ENCODE measurements at places on chromosomes 13 and 19. TPM values are rescaled to one million over a fixed set of nuclear protein-coding genes. Genes with fewer than 3 reads are reported as not detected.

- no peak for DNase-seq
These were observed 3.8 kb downstream of the RAX2 start for GRCh38 chr19:3768015-3768747.

DNA sequence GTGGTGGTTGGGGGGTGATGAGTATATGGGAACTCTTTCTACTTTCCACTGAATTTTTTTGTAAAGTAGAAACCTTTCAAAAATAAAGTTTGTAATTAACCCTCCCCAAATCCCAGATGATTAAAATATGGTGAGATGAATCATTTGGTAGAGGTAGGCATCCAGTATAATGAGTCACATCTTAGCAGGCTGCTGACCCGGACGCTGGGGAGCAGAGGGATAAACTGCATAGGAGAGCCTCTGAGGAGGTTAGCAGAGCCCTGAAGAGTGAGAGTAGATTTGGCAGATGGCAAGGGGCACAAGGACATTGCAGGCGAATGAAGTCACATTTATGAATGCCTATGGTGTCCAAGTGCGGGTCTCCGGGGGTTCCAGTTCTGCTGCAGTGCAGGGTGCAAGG, 293.8 kb downstream of the FGF9 start:
- no peak for DNase-seq

GRCh38 chr13:32426990-32427851, 709 bp downstream of the N4BP2L1 start:
- DNase-seq = no peak

DNA sequence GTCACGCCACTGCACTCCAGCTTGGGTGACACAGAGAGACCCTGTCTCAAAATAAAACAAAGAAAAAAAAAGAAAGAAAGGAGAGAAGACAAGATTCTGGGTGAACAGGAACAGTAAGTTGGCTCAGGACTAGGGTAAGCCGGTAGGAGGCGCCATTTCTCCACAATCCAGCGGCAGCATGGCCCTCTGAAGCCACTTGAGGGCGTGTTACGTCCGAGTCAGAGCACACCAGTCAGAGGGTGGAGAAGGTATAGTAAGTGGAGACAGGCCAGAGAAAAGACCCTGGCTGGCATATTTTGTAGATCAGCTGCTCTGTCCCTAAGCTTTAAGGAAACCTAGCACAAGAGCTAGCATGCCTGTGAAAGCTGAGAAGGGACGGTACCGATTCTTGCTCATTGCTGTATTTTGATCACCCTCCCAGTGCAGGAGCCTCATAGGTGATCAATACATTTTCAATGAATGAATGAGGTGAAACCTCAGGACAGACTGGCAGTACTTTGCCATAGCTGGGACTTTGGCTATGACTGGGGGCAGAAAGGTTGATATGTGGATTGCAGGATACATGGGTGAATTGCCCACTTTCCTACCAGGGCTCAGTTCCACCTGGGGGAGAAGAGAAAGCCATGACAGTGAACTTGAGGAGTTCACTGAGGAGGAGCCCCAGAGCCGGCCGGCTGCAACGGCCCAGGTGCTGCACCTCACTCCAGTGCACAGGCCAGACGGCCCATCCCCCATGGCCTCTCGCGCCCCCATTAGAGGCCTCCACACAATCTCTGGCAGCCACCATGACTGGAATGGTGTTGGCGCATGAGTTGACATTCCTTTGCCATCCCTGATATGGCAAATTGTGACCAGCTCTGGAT, 23.5 kb downstream of the POU2F2 start:
- no peak for DNase-seq

DNA sequence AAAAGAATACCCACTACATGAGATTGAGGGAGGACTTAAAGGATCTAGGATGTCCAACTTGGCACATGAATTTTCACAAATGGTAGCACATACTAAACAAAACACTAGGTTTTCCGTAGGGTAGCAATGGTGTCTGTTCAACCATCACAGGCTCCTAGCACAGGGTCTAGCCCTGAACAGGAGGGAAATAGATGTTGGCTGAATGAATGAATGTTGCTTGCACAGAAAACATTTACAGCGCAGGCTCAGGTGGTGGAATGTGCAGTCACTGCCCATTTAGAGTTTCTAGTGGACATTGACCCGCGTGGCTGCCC, 1.9 kb upstream of the MYCBP2 start:
- no peak for DNase-seq

GRCh38 chr19:17385878-17386611, 8.0 kb downstream of the CCDC194 start:
- no peak for DNase-seq

DNA sequence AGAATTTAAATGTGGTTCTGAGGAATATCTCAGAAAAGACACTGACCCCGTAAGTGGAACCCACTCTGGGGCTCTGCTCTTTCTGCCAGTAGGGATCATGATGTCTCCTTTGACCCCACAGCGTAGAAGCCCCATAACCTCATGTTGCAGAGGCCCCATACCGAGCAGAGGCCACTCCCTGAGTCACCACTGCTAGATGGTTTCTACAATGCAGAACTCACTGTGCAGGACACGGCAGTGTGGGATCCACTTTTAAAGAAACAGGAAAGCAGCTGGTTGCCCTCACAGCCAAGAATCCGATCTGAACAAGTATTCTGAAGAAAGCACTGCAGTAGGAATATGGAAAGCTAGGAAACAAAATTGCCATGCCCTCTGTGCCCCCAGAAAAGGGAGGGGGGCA, 4.2 kb downstream of the SLC7A1 start:
- DNase-seq = no peak

DNA sequence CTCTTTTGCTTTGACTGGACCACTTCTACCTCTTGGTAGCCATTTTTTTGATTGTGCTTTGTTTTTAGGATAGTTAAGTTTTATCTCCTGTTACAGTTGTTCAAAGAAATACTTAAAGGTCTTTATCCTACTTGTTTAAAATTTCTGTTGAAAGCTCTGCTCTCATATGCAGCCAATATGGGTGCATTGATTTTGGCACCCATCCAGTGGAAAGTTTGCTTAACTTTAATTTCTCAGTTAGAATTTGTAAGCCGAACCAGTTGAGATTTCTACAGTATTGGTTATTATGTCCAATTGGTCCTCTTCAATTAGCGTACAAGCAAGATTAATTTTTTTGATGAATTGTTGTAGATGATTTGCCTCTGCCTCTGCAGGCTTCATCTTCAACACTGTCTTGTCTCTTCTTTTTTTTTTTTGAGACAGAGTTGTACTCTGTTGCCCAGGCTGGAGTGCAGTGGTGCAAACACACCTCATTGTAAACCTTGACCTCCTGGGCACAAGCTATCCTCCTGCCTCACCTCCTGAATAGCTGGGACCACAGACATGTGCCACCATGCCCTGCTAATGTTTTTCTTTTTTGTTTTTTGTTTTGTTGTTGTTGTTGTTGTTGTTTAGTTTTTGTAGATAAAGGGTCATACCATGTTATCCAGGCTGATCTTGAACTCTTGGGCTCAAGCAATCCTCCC, 65.3 kb downstream of the MAB21L1 start:
- DNase-seq = no peak

DNA sequence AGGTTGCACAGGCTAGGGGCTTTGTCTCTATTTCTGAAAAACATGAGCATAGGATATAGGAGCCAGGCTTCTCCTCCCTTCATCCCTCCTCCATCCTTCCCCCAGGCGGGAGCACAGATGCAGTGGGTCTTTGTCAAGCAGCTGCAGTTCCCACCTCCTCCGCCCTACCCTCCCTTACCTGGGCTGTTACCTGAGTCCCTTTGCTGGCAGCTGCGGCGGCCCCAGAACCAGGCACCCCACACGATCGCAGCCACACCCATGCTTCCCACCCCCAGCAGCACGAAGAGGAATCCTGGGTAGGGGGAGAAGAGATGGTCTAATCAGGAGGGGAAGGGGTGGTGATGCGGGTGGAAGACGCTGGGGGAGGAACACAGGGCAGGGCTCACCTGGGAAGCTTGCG, 7.8 kb downstream of the TMIGD2 start:
- no peak for DNase-seq

DNA sequence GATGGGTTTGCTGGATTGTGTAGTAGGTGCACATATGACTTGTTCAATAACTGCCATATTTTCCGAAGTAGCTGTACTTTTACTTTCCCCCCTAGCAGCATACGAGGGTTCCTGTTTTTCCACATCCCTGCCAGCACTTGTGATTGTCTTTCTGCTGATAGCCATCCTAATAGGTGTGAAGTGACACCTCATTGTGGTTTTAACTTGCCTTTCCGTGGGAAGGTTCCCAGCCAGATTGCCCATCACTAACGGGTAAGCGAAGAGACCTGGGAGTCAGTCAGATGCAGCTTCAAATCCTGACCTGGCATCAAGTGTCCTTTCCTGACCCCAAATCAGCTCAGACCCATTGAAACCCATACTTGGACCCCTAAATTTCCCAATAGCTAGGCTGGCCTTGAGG, 4.5 kb downstream of the CLPTM1 start:
- no peak for DNase-seq

GRCh38 chr19:1747285-1748114, 5.8 kb upstream of the ONECUT3 start:
- DNase-seq = peak; percentile 19

- no peak for DNase-seq
These were observed 2.5 kb upstream of the GARIN5A start for GRCh38 chr19:50478901-50479715.

DNA sequence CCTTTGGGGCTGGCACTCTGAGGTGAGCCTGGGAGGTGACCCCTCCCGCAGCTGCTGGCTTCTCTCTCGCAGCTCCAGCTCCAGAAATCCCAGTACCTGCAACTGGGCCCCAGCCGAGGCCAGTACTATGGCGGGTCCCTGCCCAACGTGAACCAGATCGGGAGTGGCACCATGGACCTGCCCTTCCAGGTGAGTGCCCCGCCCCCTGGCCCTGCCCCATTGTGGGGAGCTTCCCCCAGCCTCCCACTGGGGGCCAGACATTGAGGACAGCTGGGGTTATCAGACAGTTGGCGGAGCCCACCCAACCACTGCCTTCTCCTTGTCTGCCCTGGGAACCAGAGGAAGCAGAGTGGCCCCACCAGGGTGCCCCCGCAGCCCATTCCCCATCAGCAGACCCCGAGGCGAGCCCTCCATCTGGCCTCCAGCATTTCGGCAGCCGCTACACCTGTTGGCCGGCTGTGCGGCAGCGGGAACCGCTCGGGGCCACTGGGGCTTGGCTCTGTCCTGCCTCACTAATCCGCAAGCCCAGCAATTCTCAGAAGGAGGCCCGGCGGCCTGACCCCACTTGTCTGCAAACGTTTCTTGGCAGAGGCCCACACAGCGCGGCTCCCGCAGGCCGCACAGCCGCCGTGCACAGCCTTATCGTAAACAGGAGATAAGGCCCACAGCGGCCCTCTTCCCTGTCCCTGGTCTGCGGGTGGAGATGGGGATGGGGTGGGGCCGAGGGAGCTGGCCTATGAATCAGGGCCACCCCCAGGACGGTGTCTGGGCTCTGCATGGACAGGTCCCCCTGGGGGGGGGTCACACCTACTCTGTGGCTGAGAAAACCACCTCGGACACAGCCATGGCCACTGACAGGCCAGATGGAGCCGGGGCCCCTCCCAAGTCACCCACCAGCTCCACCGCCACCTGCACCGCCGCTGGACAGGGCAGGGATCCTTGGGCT, 48.0 kb downstream of the COMP start:
- DNase-seq = no peak

DNA sequence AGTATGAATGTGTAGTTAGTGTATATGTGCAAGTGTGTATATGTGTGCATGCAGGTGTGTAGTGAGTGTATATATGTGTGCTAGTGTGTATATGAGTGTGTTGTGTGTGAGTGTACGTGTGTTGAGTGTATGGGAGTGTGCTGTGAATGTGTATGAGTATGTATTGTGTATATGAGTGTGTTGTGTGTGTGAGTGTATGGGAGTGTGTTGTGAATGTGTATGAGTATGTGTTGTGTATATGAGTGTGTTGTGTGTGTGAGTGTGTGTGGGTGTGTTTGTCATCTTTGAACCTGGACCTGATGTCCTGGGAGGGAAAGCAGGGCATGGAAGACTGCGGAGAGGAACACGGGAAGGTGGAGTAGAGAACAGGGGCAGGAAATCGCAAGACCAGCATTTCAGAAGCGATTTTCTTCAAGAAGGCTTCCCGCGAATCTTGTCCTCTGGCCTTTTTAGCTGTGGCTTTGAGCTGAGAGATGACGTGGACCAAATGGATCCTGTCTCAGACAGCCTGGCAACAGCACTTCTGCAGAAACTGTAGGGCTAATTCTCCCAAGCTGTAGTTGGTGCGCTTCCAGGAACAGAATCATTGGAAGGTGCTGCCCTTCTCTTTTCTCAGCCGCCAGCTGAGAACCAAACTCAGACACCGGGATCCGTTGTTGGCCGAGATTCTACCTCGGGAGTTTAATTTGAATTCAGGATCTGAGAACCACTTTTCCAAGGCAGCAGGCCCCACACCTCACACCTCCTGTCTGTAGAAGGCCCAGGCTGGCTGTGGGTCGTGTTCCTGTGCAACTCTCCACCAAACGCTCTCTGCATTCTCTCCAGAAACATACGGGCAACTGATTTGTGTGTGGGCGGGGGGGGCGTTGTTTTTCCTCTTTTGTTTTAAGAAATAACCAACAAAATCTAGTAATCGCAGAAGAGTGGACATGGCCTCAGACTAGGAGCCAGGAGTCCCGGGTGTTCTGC, 94.7 kb upstream of the RAP2A start:
- DNase-seq = peak; percentile 75

- DNase-seq = no peak
These were observed 19.1 kb upstream of the LDLR start for GRCh38 chr19:11070123-11070522.

GRCh38 chr13:54597540-54598088, 1569.0 kb downstream of the OLFM4 start:
- DNase-seq = no peak

- DNase-seq = no peak
These were observed 273.4 kb downstream of the GPC6 start for GRCh38 chr13:93499991-93500390.

- no peak for DNase-seq
These were observed 27.6 kb upstream of the MAP3K10 start for GRCh38 chr19:40163541-40164129.

DNA sequence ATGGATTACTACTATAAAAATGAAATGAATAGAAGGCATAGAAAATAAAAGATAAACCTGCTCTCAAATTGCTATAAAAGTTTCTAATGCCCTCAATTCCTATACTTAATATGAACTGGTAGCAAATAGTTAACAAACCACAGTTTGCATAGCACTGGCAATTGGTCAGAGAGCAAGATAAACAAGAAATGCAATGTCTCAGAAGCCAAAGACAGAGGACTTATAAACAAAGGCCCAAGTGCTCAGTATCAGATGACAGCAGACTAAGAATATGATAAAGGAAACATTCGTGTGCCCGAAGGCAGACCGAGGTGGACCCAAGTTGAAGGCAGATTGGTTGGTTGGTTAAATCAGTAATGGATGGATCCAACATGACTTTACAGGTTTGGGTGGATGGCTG, 50.6 kb downstream of the IPO5 start:
- DNase-seq = peak; percentile 16

Gene ZNF253
- polyA plus RNA-seq = 0.67 TPM

Gene CYSLTR2
- not detected for polyA plus RNA-seq

Gene ZNF85
- polyA plus RNA-seq = 8.7 TPM

Gene DNAAF3
- polyA plus RNA-seq = 0.39 TPM

Gene ZNF69
- polyA plus RNA-seq = 3.9 TPM

Gene NFKBIB
- 20.6 TPM for polyA plus RNA-seq

Gene EFNB2
- polyA plus RNA-seq = 19.4 TPM

Gene SPTBN4
- polyA plus RNA-seq = 0.93 TPM

Gene EDDM13
- not detected for polyA plus RNA-seq

Gene ZNF112
- polyA plus RNA-seq = 1.9 TPM

Gene FFAR1
- polyA plus RNA-seq = not detected
